ENCODE measurements at places on chromosomes 6 and 20.

DNA sequence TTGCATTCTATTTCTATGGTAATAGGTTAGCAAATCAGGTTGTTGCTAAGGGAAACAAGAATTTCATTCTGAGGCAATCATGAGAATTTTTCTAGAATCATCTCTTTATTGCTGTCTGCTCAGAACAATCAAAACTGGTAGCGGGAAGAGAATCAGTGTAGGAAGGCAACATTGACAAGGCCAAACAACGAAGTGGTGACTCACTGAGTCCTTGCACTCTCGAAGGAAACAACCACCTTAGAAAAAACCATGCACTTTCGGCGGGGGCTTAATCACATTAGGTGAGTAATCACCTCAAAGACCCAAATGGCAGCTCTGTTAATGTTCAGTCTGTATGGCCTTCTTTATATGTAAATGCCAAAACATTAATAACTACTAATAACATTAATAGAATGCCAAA is 78.8 kb upstream of the MAP7 start:
- no peak for DNase-seq

GRCh38 chr6:107098436-107099307 is 16.6 kb downstream of the BEND3 start:
- DNase-seq: no peak

GRCh38 chr6:113924312-113924723 is 46.6 kb downstream of the HDAC2 start:
- no peak for DNase-seq

GRCh38 chr6:14344486-14344885 is 226.9 kb downstream of the CD83 start:
- no peak for DNase-seq

GRCh38 chr20:11780765-11781369 is 136.8 kb upstream of the BTBD3 start:
- no peak for DNase-seq

- no peak for DNase-seq
Measured at GRCh38 chr20:21661488-21662055, 43.9 kb upstream of the PAX1 start.

DNA sequence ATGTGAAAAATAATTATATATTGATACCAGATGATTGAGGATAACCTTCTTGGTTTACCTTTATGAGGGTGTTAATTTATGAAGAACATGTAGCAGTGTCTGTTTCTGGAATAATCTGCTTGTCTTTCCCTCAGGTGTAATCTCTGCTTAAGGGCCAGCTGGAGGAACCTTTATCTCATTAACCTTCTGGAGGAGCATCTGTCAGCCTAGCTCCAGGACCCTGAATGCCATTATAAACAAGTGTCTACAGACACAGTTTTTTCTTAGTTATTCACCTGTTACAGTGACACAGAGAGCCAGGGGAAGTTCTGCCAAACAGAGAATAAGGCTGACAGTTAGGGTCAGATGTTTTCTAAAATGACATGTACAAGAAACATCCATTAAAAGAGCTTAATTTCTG is at the start of gene IMPG1:
IMPG1 (minus strand) TSS at position 101 of the 400 bp plus-strand sequence. CDS start 174 bp downstream, outside the sequence.
- DNase-seq: no peak

- no peak for DNase-seq
Measured at GRCh38 chr20:1861347-1861976, 33.7 kb upstream of the SIRPA start.

DNA sequence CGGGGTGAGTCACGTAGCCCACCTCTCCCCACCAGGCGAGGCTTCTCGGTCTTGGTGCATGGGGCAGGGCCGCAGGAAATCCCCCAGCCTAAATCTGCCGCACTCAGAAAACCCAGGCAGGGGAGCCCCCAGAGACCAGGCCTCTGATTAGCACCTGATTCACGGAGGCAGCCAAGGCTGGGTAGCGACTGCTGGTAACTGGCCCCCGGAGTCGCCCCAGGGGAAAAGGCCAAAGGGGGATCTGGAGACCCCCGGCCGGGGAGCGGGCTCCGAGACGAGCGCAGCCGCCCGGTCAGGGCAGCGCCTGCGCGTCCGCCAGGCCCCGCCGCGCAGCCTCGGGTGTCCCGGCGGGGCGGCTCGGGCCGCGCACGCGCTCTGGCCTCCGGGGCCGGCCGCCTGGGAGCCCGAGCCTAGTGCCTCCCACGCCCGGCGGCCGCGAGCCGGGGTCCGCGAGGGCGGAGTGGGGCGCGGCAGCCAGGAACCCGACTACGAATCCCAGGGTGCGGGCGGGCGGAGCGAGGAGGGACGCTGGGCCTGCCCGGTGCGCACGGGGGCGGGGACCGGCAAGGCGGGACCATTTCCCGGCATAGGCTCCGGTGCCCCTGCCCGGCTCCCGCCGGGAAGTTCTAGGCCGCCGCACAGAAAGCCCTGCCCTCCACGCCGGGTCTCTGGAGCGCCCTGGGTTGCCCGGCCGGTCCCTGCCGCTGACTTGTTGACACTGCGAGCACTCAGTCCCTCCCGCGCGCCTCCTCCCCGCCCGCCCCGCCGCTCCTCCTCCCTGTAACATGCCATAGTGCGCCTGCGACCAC is at the start of gene DUSP22:
DUSP22 (plus strand) TSS at position 791 of the 809 bp plus-strand sequence. CDS start 53 bp downstream, outside the sequence.
- DNase-seq: no peak

GRCh38 chr6:17035257-17036064 is 66.4 kb upstream of the STMND1 start:
- no peak for DNase-seq

GRCh38 chr6:156589281-156589680 is 187.9 kb upstream of the ARID1B start:
- no peak for DNase-seq

GRCh38 chr20:51610111-51610510 is 67.6 kb upstream of the NFATC2 start:
- DNase-seq: no peak
